ENCODE measurements at places on chromosomes 1 and 21. TPM values are rescaled to one million over a fixed set of nuclear protein-coding genes. Genes with fewer than 3 reads are reported as not detected.

GRCh38 chr1:32939655-32940371 is 24.8 kb downstream of the RNF19B start:
- DNase-seq, result peak; percentile 79

- peak; percentile 58 for DNase-seq
Observed at GRCh38 chr21:17387030-17387617, 125.7 kb upstream of the CXADR start.

DNA sequence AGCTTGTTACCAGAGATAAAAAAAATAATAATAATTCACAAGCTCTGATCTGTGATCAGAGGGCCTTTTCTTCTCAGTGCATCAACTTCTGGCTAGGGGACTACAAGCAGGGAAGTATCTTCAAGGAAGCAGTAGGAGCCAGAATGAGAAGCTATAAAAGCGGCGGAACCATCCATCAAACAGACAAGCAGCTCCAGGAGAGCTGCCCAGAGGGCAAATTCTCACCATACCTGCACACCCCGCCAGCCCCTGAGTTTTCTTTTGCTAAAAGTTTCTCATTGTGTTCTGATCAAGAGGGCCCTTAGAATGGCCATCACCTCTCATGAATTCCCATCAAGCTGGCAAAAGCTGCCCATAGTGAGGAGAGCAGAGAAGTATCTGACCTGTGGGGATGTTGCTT is 99.4 kb downstream of the SMYD2 start:
- DNase-seq, result no peak

- DNase-seq, result no peak
Observed at GRCh38 chr1:119740261-119740660, 28.4 kb downstream of the HMGCS2 start.

- DNase-seq, result peak; percentile 17
Observed at GRCh38 chr1:222750651-222751050, 13.6 kb downstream of the FAM177B start.

DNA sequence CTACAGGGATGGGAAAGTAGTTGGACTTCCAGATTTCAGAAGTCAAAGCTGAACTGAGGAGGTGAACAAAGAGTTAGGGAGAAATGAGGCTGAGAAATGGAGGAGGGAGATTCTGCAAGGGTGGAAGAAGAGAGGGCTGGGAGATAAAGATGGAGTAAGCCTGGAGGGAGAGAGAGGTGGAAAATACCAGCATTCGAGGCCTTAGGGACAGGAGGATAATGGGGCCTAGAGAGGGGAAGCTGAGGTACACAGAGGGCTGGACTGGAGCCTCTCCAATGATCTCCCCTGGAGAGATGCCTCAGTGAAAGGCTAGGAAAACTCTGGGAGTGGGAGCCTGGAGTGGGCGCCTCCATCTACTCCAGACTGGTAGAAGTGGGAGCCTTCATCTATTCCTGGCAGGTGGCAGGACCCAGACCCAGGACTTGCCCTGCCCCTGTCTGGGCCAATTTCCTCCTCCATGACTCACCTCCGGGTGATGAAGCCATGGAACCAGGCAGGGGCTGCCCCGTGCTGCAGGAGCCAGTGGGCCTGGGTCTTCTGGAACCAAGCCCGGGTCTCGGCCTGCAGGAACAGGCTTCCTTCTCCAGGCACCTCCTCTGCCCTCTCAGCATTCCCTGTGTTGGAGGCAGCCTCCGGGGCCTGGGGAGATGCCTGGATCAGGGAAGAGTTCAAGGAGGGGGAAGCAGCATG is 1.9 kb downstream of the SH2D2A start:
- DNase-seq, result peak; percentile 7

- no peak for DNase-seq
Observed at GRCh38 chr1:246571953-246572352, 5.7 kb downstream of the CNST start.

GRCh38 chr21:38986806-38987632 is 181.3 kb downstream of the ETS2 start:
- no peak for DNase-seq

- DNase-seq, result no peak
Observed at GRCh38 chr1:53731779-53732305, 7.1 kb downstream of the GLIS1 start.

GRCh38 chr21:14548779-14549178 is 2.7 kb upstream of the SAMSN1 start:
- DNase-seq, result peak; percentile 78

DNA sequence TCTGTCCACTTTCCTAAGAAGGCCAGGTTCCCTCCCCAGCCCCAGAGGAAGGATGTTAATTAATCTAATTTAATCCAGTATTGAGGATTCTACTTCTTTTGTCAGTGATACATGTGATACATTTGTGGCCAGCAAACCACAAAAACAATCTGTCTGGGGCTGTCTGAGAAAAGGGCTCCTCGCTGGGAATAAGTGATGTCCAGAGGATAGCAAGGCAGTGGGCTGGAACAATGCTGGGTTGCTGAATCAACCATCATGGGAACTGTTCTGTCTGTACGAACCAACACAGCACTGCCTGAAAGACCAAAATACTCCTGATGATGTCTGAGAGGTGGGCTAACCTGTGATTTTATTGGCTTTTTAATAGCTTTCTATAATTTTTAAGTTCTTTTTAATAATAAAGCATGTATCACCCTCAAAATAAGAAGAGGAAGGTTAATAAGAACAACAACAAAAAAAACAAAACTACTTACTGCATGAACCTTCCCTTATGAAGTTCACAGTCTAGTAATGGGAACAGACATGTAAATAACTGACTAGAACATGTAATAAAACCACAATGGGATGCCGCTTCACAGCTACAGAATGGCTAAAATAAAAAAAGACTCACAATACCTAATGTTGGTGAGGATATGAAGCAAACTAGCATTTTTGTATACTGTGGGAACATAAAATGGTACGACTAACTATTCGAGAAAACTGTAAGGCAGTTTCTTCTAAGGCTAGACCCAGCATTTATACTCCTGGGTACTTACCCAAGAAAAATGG is 11.4 kb upstream of the ADAR start:
- no peak for DNase-seq

GRCh38 chr1:56052041-56052440 is 527.3 kb downstream of the PLPP3 start:
- DNase-seq, result no peak

- DNase-seq, result no peak
Observed at GRCh38 chr1:54310439-54311328, 95.5 kb downstream of the SSBP3 start.

GRCh38 chr1:199474738-199475137 is 552.8 kb upstream of the NR5A2 start:
- DNase-seq, result no peak

DNA sequence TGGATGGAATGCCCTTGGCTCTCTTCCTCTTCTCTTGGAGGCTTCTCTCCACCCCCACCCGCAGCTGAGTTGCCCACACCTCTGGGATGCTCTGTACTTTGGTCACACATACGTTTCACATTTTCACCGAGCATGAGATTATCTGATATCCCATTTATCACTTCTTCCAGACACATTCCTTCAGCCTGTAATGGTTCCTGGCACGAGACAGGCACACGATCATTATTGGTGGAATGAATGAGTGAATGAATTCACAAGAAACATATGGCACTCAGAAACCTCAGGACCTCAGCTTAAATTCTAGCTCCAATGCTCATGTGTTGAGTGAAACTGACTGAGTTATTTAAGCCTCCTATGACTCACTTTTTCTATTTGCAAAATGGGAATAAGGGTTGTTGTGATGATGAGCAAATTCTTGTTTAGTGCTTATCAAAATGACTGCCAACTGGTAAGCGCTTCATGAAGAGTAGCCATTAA is 242.7 kb upstream of the JUN start:
- no peak for DNase-seq

DNA sequence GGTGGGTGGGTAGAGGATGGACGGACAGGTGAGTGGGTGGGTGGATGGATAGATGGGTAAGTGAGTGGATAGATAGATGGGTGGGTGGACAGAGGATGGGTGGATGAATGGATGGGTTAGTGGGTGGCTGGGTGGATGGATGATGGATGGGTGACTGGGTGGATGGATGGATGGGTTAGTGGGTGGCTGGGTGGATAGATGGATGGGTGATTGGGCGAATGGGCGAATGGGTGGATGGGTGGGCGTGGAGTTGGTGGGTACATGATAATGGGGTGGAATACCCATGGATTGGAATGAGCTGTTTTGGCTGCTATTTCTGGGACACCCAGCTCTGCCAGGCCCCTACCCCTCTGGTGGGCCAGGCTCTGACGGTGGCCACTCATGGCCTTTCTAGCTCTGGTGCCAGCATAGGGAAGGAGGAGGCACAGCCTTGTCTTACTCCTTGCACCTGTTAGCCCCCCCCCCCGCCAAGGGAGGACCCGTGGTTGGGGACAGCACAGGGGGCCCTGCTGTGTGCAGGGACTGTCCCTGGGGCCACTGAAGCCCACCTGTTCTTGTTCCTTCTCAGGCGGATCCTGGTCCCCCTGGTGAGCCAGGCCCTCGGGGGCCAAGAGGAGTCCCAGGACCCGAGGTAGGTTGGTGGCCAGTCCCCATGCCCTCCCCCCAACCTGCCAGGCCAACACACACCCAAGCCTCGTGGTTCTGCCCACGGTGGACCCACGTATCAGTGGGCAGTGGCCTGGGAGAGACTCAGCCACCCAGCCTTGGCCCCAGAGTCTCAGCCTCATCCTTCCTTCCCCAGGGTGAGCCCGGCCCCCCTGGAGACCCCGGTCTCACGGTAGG is 26.4 kb downstream of the COL6A2 start:
- no peak for DNase-seq

DNA sequence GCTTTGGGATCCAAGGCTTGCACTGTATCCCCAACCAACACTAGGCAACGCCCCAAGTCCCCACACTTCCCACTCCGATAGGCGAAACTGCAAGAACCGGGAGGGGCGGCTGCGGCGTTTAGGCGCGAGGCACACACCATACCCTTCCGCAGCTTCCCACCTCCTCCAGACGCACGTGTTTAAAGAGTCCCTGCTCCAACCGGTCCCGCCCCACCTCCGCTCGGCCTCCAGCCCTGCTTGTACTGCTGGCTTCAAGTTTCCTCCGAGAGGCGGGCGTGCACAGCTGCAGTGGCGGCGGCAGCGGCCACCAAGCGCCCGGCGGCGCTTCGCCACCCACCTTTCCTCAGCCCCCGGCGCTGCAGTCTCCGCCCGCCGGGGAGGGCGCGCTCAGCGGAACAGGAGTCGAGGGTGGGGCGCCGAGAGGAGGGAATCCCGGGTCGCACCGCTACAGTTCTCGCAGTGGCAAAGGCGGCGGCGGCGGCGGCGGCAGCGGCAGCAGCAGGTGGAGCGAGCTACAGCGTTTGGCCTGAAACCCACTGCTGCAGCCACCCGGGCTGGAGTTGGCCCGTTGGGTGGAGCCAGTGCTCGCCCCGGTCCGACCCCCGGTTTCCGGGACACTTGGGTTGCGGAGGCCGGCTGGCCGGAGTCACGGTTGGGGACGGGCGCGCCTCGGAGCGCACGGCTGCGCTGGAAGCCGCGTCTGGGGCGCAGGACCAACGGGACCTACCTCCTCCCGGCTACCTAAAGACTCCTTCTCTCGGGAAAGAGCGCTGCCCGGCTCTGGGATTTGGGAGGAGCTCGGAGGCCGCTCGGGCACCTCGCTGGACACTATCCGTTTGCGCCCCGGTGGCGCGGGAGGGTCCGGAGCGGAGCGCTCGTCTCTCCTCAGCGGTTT is at the start of gene CNIH3:
Gene CNIH3 (plus strand): TSS at position 457 of the 895 bp plus-strand sequence. CDS start 858 bp downstream, outside the sequence.
- DNase-seq, result no peak

DNA sequence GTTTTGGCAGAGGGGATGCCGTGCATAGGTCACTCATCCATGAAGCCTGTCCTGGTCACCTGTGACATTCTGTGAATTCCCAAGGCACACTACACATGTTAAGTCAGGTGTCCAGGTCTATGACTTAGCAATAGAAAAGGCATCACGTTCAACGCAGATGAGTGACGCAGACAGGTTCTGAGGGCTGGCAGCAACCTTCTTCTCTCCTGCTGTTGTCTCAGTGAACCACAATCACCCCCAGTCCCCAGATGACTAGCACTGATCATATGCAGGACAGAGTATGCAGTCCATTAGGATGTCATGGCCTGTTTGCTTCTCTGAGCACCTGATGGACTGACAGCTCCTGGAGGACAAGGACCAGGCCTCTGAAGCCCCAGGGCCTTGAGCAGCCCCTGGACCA is 157.8 kb upstream of the KAZN start:
- DNase-seq, result no peak

DNA sequence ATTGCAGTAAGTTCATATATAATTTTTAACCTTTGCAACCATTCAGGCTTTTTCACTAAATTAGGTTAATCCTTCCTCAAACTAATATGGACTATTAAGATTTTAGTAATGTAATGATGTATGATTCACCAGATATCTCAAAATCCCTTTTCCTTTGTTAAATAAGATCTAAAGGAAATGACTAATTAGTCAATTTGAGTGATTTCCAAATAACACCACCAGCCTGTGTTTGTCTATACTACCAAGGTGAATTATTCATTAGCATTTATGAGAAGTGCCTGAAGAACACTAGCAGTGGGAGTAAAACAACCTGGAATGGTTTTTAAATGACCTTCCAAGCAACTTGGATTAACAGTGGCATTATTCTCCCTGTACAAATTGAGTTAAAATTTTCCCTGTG is 670.6 kb upstream of the PKN2 start:
- no peak for DNase-seq

- DNase-seq, result no peak
Observed at GRCh38 chr1:94036730-94037129, 84.2 kb downstream of the ABCA4 start.

GRCh38 chr1:156809711-156810366 is 6.8 kb downstream of the SH2D2A start:
- DNase-seq, result no peak

GRCh38 chr1:157091668-157092273 is 7.8 kb downstream of the ETV3L start:
- DNase-seq, result no peak

DNA sequence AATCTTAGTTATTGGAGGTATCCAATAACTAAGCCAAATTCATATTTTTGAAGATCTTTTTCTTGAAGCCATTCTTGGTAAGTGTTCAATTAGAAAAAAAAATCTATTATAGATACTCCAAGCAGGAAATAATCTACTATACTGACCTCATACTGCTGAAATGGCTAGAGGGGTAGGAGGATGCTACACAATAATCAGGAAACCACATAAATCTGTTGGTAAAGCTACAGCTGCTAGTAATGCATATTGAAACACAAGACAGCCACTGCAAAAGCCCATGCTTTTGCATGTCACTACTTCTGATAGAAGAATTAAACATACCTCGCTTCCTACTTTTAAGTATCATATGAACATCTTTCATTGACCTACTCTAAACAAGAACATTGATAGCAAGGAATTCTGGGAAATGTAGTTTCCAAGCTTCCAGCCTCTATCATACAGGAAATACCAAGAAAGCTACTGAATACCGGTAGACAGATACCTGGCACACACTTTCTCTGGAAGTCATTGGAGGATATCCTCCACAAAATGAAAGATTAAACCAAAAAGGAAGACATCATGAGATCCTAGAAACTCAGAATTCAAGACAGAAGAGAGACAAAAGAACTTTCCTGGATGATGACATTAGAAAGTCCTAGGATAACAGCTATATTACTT is 103.0 kb upstream of the VAV3 start:
- no peak for DNase-seq

OR2G6 gene
- polyA plus RNA-seq, result not detected

GJA8 gene
- polyA plus RNA-seq, result not detected

OR2M3 gene
- polyA plus RNA-seq, result not detected

TRIM45 gene
- polyA plus RNA-seq, result not detected

VTCN1 gene
- not detected for polyA plus RNA-seq

LAPTM5 gene
- polyA plus RNA-seq, result 1,706 TPM
